ENCODE measurements at places on chromosomes 5 and 9.

- DNase-seq: no peak
Measured at GRCh38 chr9:33024126-33024965, 727 bp upstream of the DNAJA1 start.

DNA sequence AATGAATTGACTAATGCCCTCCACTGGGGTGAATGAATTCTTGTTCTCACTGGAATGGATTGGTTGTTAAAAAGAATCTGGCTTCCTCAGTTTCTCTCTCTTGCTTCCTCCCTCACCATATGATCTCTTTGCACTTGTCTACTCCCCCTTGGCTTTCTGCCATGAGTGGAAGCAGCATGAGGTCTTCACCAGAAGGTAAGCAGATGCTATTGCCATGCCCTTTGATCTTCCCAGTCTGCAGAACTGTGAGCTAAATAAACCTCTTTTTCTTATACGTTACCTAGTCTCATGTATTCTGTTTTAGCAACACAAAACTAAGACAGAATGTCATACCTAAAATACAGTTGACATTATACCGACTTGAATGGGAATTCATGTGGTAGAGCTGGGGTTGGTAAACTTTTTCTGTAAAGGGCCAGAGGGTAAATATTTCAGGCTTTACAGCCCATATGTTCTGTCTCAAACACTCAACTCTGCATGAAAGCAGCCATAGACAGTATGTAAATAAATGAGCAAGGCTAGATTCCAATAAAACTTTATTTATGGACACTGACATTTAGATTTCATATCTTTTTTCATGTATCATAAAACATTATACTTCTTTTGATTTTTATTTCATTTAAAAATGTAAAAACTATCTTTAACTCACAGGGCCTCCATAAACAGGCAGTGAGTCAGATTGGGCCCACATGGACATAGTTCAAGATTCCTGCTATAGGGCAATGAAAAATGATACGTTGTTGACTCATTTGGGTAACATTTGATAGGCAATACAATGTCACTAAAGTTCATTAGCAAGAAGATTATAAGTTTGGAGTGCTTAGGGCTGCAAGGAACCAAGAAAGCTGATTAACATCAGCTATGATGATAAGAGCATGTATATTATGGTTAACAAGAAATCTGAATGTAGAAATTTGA, 79.4 kb upstream of the TLE4 start:
- DNase-seq: no peak

DNA sequence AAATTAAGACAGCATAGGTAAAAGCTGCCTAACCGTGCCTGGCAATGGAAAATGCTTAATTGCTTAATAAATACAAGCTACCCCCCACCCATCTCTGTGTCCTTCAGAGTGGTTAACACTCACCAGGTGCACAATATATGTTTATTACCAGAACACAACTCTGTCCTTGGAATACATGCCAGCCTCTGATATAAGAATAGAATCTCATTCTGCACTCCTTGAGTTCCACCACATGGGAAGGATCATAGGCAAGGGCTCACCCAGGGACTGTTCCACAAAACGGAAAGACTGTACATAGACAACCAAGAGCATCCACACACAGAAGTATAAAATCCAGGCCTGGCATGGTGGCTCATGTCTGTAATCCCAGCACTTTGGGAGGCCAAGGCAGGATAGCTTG, 91.4 kb downstream of the STRBP start:
- DNase-seq: no peak

- DNase-seq: no peak
Measured at GRCh38 chr9:135508211-135508820, 7.8 kb downstream of the MRPS2 start.

- no peak for DNase-seq
Measured at GRCh38 chr5:96783326-96783725, 24.4 kb downstream of the ERAP1 start.

GRCh38 chr5:38148021-38148625, 110.2 kb upstream of the EGFLAM start:
- DNase-seq: no peak

- DNase-seq: no peak
Measured at GRCh38 chr5:108720391-108720790, 27.3 kb upstream of the FER start.

DNA sequence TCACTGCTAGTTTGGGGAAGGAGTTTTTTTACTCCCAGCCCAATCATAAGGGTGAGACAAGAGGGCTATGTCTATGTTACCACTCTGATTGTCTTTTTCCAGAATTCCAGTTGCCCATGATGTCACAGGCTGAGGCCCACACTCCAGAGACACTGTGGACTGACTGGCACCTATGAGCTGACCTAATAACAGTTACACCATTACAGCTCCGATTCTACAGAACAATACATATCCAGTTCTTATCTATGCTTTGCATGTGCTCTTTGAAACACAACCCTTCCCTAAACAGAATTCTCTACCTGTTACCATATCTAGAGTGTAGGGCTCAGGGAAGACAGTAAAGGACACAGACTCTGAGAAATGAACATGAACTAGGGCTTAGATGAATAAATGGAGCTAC, 45.7 kb upstream of the ALDOB start:
- DNase-seq: no peak

- no peak for DNase-seq
Measured at GRCh38 chr5:133108481-133108921, 56.7 kb downstream of the HSPA4 start.

DNA sequence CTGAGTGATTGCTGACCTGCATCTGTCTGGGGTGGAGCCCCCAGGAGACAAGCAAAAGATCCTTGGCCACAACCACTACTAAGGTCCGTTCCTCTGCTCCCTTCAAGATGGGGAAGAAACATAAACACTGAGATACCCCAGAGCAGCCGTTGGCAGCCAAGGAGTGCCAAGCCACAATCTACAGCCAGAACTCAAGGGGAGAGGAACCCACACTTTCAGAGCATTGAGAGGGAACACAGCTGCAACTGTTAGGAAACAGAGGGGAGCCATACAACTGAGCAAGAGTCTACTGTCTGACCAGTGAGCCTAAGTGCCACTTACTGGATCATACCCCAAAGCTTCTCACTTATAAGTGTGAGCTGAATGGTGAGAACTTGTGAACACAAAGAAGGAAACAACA, 44.6 kb upstream of the ADRB2 start:
- DNase-seq: no peak

DNA sequence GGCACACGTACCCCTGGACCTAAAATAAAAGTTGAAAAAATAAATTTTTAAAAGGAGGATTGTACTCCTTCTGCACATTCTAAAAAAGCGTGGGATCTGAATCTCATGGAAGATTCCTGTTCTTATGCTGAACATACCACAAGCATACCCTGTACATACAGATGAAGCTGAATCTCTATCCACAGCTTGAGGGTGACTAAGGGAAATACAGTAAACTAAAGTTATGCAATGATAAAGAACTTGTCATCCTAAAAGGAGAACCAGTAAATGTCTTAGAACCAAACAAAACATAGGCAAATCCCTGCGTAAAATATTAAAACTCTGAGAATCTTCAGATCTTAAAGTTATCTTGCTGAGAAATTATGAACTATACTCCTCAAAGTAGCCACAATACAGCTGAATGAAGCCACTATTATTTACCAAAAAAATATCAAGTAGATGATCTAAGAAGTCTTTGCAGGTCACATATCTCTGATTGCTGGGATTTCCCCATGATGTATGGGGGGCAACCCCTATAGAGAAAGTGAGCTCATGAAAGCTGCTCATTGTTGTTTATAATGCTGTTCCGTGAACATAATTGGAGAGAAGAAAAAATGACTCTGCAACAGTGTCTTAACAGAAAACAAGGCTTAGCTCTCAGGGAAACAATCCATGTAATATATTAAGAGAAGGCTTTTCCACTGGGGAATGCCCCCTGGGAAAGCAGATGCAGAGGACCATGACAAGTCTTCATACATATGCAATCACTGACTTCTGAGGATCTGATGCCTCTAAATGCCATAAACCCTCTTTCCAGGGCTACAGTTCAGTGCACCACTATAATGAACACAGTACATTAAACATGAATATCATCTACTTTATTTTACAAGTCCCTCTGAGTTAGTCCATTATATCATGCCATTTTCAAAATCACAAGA, 210.1 kb downstream of the EPB41L4A start:
- no peak for DNase-seq

- no peak for DNase-seq
Measured at GRCh38 chr5:36691226-36691625, 84.8 kb downstream of the SLC1A3 start.

- DNase-seq: no peak
Measured at GRCh38 chr5:15346738-15347137, 153.2 kb upstream of the FBXL7 start.

GRCh38 chr5:141484641-141485311, at the start of gene PCDHGC4:
Gene PCDHGC4, plus strand, starts transcription at chr5:141485030. Its CDS starts 144 bp downstream, at chr5:141485174.
- DNase-seq: no peak

DNA sequence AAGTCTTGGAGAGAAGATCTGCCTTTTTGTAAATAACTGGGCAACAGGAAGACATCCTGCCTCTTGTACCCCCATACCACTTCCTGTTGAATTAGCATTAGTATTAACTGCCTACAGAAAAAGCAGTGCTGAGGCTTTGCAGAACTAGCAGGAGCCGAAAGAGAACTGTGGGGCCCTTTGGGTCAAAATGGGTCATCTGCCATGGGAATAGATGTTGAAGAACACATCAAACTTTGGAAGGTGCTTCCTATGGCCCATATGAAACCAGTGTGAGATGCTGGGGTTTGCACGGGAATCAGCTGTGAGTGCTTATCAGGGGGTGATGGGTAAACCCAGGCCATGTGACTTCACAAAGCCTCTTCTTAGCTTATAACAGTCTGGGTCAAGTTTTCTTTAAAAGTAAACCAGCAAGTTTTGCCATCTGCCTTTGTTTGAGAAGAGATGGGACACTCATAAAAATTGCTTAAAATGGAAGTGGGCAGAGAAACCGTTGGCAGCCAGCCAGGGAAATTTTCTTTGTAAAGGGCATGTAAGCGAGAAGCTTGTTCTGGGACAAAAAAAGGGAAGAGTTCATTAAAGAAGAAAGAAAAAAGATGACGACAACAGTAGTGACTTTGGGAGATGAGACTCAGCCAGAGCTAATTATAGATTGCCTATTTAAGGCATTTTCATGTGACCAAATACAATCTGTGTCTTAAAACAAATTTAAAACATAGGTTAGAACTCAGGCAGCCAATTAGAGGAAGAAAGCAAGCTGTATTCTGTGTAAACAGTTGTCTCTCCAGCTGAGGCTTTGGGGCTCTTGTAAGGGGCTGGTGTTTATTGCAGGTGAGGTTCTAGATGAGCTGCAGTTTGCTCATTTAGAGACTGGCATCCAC, 4.4 kb downstream of the SLC25A25 start:
- peak; percentile 37 for DNase-seq
